Hepatocyte (in vitro differentiated cells): ENCODE measurements at places on chromosomes 5 and 9. TPM values are rescaled to one million over a fixed set of nuclear protein-coding genes. Genes with fewer than 3 reads are reported as not detected.

GRCh38 chr5:160183075-160183474 lies 46.2 kb upstream of the FABP6 start:
- no peak for DNase-seq

DNA sequence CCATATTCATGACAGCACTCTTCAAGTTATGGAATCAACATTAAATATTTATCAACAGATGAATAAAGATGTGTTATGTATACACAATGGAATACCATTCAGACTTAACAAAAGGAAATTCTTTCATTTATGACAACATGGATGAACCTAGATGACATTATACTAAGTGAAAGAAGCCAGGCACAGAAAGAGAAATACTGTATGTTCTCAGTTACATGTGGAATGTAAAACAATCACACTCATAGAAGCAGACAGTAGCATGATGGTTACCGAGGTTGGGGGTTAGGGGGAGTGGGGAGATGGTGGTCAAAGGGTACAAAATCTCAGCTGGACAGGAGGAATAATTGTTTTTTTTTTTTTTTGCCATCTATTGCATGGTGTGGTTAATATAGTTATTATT lies 431.9 kb downstream of the DMAC1 start:
- no peak for DNase-seq

GRCh38 chr9:134494273-134494815 lies 147.3 kb upstream of the COL5A1 start:
- no peak for DNase-seq

- DNase-seq = no peak
Observed at GRCh38 chr9:124392254-124392870, 22.9 kb downstream of the PSMB7 start.

- no peak for DNase-seq
Observed at GRCh38 chr5:140072812-140073211, 29.7 kb upstream of the NRG2 start.

DNA sequence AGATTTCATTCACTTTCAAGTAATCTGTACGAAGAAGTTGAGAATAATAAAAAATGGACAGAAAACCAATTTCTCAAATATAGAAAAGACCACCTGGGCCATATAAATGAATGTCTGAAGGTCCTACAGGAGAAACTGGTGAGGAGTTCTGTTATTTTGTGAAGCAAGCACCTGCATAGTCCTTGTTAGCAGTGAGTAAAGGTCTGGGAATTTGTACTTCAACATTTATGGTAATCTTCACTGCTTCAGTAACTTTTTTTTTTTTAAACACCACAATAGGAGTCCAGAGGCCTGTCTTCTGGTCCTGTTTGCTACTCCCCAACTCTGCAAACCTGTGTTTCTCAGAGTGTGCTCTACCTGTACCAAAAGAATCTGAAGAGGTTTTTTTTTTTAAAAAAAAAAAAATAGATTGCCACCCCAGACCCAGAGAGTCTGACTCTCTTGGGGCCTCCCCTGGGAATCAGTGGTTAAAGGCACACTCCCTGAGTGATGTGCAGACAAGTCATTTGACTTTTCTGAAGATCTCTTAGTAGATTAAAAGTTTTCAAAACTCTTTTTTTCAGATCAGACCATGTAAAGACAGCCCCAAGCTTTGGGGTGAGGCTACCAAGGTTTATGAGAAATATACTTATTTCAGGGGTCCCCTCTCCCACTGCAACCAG lies 55.5 kb downstream of the FAM81B start:
- DNase-seq = no peak

GRCh38 chr9:126521976-126522590 lies 91.6 kb upstream of the LMX1B start:
- DNase-seq = no peak

DNA sequence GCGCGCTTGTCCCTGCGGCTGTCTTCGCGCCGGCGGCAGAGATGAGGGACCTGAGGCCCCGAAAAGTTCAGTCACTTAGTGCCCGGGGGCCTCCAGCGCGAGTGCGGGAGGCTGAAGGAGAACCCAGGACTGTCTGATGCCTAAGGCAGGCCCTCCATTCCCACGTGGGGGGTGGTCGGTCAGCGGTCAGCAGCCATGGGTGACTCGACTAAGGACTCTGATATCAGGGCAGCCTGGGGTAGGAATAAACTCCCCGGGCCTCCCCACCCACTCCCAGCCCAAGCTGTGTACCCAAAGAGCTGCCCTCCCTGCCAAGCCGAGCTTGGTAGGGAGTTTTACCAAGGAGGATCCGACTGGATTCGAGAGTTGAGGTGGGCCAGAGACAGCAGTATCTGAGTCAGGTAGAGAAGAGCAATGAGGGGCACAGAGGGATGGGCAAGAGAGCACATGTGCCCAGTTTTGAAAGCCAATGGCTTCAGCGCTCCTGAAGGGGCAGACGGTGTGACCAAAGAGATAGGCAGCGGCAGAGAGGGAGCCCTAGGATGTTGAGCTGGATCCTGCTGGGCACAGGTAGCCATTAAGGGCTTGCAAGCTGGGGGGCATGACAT lies 787 bp downstream of the FGFR4 start:
- DNase-seq = no peak

DNA sequence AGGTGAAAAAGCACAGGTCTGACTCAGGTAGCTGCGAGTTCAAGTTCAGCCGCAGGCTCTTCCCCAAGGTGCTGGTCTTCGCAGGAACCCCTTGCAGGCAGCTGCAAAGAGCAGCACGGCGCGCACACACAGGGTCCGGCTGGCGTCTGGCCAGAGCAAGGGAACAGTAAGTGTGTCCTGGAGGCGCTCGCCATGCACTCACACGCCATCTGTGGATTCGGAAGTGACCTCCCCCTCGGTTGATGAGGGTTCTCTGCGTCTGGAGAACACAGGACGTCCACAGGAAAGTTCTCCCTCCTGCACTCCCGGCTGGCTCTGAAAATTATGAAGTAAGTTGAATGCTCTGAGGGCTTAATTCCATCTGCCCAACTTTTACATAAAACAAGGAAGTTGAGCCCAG lies 14.0 kb upstream of the EGFL7 start:
- DNase-seq = no peak

DNA sequence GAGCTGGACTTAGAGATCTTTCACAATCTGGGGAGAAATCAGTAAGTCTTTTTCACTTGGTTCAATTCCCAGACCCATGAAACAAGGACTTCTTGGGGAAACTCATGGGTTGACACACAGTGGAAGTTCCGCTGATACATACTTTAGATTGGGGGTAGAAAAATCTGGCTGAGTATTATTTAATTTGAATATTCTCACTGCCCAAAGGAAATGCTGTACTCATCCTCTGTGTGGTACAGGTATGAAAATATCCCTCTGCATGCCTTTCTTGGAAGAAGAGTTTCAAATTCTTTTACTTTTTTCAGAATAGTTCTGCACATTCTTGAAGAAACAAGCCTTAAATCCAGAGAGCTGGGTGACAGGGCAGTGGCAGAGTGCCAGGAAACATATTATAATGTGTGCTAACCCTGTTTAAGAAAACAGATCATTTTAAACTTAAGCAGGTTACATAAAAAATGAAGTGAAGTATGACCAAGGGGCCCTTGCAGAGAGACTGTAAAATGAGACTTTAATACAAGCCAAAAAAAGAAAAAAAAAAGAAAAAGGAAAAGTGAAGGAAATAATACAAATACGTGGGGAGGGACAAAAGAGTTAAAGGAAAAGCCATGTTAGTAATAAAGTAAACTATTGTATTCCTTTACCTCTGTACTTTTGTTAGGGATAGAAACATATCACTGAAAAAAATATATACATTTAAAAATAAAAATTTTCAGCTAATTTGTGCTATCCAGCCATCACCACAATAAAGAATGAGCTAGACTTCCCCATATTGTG lies 173.4 kb upstream of the NR3C1 start:
- DNase-seq = peak; percentile 52

- no peak for DNase-seq
Observed at GRCh38 chr5:126251024-126251423, 172.2 kb upstream of the GRAMD2B start.

DNA sequence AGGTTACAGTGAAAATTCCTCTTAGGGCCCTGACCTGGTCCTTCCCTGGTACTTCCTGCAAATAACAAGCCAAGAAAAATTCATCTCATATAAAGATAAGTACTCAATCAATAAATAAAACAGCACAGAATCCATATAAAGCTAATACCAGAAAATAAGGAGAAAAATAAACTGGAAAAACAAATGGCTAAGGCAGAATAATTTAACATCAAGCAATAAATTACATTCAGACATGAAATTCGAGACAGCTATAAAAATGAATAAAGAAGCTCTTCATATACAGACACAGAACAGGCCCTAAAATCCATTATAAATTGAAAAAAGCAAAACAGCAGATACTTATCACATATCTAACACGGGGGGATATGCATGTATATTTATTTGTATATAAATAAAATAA lies 99.2 kb downstream of the DTWD2 start:
- DNase-seq = no peak

DNA sequence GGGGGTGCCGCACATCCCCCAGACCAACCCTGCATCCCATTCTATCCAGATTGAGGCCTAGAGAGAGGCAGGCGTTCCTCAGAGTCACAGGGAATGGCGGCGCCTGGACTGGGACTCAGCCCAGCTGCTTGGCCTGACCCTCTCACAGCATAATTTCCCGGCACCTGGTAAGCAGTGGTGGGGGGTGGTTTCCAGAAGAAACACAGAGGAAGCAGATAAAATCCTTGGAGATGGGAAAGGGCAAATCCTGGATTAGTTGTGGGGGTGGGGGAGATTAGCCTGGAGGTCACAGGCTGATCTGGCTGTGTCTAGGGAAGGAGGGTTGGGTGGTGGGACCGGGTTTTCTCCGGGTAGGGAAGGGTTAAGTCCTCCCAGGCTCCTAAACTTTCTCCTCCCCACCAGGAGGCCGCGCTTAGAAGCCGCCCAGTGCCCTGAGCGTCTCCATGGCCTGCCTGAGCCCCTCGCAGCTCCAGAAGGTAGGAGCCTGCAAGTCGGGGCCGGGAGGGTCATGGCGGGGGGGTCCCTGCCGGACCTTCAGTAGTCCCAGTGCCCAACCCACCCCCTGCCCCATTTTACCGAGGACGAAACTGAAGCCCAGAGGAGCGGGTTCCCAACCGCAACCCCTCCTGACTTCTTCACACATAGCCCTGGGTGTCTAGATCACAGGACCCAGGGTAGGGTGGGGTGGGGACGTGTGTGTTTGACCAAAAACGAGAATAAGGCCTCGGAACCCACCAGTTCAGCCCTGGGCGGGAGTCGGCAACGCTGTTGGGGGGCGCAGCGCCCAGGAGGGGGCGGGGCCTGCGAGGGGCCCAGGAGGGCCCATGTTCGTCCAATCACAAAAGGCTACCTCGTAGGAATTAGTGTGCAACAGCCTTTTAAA lies 1.3 kb downstream of the PHYHD1 start:
- peak; percentile 80 for DNase-seq

DNA sequence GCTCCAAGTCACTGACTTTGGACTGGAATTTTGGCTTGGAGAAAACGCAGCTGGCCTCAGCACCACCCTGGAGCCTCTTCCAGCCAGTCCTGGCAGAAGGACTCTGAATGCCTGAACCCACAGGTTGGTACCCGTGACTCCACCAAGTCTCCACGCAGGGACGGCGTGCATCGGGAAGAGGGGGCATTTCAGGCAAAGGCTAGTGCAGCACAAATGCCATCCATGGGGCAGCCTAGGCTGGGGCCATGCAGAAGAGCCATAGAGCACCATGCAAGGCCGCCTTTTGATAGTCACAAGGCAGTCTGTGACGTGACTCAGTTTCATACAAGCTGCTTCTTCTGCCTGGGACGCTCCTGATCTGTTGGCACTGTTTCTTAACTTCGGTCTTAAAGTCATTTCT lies 28.0 kb downstream of the GDNF start:
- DNase-seq = no peak

- peak; percentile 49 for DNase-seq
Observed at GRCh38 chr5:97297063-97297703, 114.1 kb upstream of the RIOK2 start.

DNA sequence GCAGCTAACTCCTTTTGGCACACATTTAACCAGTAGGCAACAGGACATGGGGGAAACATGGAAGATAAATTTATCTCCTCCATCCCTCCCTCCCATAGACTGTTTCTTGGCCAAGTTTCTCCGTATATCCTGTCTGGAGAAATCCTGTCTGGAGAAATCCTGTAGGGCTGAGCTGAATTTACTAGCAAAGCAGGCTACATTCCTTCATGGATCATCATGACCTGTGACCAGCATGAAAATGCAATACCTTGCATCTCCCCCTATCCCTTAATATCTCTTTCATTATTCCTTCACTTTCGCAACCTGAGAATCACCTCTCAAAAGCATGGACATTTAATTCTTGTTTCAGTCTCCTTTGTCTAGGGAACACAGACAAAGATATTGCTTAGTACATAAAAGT lies 379.1 kb downstream of the PSAT1 start:
- DNase-seq = no peak

GRCh38 chr9:129283705-129284606 lies 105.9 kb upstream of the IER5L start:
- no peak for DNase-seq

- no peak for DNase-seq
Observed at GRCh38 chr5:112684737-112685136, 52.9 kb upstream of the APC start.

GRCh38 chr5:6858419-6858818 lies 145.2 kb downstream of the TENT4A start:
- DNase-seq = no peak

DNA sequence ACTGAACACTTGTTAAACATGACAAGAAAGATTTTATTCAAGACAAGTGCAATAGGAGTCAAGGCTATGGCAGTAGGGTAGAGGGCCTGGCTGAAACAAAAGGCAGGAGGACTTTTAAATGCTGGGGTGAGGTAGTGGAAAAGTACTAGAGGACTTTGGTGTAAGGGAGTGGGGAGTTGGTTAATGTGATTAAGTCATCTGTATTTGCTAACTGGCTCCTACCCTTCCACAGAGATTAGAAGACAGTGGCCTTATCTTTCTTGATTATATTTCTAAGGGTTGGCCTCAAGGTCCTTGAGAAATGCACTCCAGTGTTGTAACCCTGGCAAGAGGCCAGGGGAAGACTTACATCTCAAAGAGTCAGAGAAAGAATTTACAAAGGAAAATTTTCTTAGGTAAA lies 160.2 kb upstream of the FTMT start:
- DNase-seq = peak; percentile 75

DNA sequence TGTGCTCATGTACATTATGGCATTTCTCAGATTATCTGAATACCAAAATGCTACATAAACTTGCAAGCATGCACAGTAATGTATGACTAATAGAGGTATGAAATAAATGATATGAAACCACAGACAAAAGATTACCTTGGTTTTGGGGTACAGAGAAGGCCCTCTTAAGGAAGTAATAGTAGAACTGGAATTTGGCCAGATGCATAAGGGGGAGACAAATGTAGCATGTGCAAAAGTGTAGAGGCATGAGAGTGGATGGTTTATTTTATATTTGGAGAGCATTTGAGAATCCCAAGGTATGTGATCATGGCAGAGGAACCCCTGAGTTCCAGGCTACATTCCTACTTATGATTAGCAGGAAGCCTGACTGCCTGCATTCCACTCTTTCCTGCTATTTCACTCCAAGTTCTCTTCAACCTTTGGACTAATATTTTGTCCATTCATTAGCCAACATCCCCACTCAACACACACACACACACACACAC lies 74.2 kb downstream of the MAMDC2 start:
- no peak for DNase-seq

- no peak for DNase-seq
Observed at GRCh38 chr5:142683116-142683515, 2.8 kb downstream of the FGF1 start.

GRCh38 chr5:141369994-141370848 lies at the start of gene PCDHGB3:
PCDHGB3 (plus strand) TSS chr5:141370242; CDS start chr5:141370395, 153 bp downstream.
- no peak for DNase-seq

SH3PXD2B gene
- total RNA-seq = 23.0 and 28.5 TPM in 2 replicates

TRIM36 gene
- total RNA-seq = 3.1 and 5.2 TPM in 2 replicates

HAND1 gene
- total RNA-seq = 35.6 and 39.2 TPM in 2 replicates

ZNF879 gene
- 3.6 and 4.3 TPM in 2 replicates for total RNA-seq

C9orf72 gene
- total RNA-seq = 30.3 and 32.7 TPM in 2 replicates

LCN10 gene
- total RNA-seq = not detected in 2 replicates
